ENCODE measurements at places on chromosomes 6 and 20. TPM values are rescaled to one million over a fixed set of nuclear protein-coding genes. Genes with fewer than 3 reads are reported as not detected.

The SAMD3 gene
- total RNA-seq, result 9.1 TPM

The LKAAEAR1 gene
- 3.4 TPM for total RNA-seq

The IL17F gene
- not detected for total RNA-seq

The C20orf204 gene
- 1.2 TPM for total RNA-seq

The TPX2 gene
- 5.3 TPM for total RNA-seq

The IL17A gene
- total RNA-seq, result 2.4 TPM

DNA sequence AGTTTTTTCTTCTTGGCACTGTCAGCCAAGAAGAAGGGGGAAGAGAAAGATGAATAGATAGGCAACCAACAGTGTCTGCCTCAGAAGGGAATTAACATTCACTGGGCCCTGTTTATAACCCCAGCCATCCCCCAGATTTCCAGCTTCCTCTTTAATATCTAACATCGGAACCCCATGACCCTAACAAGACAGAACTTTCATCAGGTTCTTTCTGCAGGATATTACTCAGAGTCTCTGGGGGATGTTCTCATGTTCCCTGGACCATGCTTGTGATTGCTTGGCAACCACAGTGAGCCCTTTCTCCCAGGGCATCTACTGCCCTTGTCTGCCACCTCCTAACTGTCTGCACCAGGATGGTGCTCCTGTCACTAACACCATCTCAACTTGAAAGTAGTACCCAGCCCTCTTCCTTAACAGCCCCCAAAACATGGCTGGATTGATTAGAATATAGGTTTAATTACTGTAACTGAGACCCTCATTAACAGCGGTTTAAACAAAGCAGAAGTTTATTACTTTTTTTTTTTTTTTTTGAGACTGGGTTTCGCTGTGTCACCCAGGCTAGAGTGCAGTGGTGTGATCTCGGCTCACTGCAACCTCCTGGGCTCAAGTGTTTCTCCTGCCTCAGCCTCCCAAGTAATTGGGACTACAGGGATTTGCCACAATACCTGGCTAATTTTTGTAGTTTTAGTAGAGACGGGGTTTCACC is 12.0 kb upstream of the PTPN1 start:
- no peak for DNase-seq

DNA sequence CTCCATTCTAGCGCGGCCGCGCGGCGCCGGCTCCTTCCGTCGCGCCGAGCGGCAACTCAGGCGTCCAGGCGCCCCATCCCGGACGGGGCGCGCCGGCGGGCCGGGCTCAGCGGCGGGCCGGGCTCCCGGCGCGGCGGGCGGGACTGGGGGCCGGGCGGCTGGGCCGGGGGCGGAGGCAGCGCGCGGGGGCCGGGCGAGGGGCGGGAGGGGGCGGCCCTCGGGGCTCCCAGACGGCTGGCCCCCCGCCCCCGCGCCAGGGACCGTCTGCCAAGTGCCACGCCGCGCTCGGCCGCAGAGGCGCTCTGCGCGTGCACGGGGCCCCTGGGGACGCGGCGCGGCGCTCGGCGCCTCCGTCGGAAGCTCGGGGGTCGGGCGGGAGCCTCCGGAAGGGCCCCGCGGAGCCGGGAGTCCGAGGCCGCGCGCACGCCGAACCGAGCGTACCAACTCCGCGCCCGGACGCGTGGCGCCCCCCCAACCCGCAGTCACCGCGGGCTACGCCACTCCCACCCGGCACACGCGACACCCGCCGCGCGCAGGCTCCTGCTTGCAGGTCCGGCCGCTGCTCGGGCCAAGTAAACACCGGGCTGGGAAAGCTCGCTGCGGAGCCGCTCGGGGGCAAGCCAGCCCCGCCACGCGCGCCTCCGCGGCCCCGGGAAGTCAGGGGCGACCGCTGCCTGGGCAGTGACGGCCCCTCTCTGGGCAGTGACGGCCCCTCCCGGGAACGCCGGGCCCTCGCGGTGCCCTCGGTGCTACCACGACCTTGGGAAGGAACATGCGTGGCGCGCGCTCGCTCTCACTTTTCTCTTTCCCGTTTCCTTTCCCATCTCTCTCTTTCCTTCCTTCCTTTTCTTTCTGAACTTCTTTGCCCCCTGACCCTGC is at the start of gene PREX1:
Gene PREX1, minus strand, starts transcription at position 145 of the 879 bp plus-strand sequence. Its CDS starts 139 bp downstream, at position 6.
- peak; percentile 74 for DNase-seq

- no peak for DNase-seq
Observed at GRCh38 chr6:135222623-135223022, 41.5 kb downstream of the MYB start.

DNA sequence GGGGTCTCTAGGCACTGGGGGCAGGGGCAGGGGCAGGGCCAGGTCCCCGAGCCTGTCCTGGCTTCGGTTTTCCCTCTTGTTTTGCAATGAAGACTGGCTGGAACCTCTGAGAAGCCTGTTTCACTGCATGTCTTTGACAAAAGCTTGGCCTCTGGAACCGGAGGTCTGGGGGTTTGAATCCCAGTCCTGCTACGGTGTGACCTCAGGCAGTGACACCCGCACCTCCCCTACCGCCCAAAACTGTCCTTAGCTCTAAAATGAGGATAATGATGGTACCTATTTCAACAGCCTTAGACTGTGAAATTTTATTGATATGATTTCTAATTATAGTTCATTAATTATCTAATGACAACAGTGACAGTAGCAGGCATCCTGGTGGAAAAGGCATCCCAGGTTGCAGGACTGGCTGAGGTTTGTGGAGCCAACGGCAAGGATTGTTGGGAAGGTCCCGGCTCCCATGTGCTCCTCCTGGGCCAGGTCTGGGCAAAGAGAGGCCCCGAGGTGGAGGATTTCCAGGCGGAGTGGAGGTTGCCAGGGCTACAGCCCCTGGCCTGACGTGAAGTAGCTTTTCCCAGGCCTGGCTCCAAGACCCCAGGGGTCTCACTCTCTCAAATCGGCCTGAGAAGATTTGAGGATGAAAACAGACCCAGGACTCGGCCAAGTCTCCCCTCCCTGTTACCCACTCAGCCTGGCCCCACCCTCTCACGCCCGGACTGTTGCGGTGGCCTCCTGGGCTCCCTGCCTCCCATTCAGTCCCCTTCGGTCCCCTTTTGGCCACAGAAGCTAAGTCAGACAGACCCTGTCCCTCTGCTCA is 57.9 kb downstream of the SNAI1 start:
- DNase-seq, result no peak

DNA sequence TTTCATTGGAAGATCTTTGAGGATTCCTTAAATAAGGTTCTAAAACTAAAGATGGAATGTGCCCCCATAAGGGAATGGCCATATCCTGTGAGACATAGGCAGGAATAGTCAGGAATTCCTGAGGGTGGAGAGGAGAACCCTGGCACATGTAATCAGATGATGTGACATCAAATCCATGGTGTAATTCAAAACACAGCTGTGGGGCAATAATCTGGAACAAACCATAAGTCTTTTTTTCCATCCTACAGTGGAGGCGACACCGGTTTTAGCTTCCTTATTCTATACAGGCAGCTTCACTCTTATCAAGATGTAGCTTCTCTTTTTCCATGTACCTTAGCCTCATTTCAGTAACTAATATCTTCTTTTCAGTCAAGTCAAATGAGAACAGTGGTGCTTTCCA is 133.6 kb upstream of the CITED2 start:
- no peak for DNase-seq

- no peak for DNase-seq
Observed at GRCh38 chr6:3102875-3103274, 15.6 kb upstream of the BPHL start.

DNA sequence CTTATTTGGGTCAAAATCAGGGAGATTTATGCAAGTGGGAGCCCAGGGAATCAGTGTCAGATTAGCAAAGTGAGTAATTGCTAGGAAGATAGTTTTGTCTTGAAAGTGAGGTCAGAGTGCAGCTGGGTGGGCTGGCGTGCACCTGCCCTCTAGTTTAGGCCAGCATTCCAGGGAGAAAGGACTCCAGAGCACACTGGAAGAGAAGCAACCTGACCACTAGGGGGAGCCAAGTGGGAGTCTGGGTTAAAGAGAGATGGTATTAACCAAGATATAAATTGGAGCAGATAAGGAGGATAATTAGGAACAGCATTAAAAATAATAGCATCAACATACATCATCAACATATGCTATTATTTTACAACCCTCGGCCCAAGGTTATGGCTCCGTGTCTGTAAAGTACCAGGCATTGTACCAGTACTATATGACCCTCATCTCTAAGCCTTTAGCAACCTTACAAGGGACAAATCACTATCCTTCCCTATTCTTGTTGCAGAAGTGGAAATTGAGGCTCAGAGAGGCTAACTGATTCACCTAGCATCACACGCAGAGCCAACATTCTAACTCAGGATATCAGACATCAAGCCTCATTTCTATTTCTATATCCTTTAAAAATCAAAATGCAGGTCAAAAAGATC is 57.8 kb downstream of the SLC2A10 start:
- no peak for DNase-seq

- no peak for DNase-seq
Observed at GRCh38 chr20:23200914-23201313, 114.8 kb upstream of the CD93 start.

- no peak for DNase-seq
Observed at GRCh38 chr20:19793716-19794115, 35.7 kb downstream of the RIN2 start.
